ENCODE measurements at places on chromosomes 3 and 15. TPM values are rescaled to one million over a fixed set of nuclear protein-coding genes. Genes with fewer than 3 reads are reported as not detected.

Gene SGO1
- 3.8 TPM for total RNA-seq

DNA sequence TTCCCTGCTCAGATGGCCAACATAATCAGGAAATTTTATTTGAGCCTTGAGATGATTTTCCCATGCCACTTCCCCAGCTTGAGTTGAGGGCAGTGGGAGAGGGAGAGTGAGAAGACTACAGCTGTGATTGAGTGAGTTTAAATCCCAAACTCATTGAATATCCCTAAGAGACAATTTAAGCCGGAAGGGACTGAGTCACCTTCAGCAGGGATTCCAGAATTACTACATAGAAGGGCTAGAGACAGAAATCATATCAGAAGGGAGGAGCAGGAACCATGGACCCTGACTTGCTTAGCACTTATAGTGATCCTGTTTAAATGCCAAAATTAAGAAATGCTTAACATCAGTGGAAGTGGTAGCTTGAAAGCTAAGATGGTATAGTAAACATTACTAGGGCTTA, 312.2 kb upstream of the SLCO3A1 start:
- no peak for DNase-seq

DNA sequence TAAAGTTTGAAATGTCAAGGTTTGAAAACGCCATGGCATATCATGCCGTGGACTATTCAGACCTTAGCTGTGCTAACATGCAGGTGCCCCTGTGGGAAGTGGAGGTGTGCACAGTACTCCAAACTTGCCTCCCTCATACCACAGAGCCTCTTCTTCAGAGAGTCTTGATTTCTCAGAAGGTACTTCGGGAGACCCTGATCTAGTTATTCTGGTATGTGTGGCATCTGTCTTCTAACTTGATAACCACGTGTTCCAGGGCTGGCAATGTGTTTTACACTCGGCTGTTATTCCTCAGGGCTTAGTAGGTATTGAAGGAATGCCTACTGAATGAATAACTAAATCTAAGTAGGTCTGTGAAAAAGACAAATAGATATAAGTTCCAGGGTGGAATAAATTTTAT, 309.9 kb downstream of the CLSTN2 start:
- no peak for DNase-seq

GRCh38 chr15:53910236-53910849, 67.9 kb upstream of the UNC13C start:
- peak; percentile 20 for DNase-seq

DNA sequence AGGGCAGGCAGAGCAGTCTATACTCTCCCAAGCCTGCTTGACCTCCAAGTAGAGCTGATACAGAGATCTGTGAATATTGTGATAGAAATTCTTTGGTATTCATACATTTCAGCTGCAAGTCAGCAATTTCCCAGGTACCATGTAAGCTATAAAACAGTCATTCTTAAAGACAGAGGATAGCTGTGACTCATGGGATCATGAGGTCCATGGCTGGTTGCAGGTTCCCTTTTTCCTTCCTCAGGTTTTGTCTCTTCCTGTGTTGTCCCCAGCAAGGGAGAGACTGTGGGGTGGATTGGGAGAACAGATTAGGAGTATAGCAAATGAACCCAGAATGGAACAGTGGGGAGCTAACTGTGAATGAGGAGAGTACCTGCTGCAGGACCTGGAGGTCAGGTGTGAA, 5.4 kb upstream of the P4HTM start:
- no peak for DNase-seq

DNA sequence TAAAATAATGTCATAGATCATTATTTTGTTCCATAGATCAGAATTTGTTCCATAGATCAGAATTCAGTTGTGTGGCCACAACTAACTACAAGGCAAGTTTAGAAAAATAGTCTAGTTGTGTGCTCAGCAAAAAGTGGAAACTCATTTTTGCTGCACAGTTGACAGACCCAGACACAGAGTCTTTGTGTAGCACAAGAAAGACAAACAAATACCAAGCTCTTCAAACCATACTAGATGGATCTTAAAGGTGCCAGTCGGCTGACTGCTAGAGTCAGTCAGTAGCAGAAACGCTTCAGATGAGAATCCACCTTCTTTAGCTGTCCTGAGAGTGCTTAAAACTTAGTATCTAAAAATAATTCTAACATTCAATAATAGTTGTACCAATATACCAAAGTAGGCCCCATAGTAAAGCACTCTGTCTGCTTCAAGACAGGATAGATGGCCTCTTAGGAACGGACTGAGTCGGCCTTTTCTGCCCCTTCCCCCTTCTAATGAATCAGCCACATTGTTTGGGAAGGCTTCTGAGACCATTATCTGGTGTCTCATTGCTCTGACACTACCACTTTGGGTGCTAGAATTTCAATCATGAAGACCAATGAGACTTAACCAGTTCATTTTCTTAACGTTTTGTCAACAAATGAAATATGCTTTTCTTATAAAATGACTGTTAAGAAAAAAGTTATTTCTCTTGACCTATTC, 27.7 kb upstream of the SLC4A7 start:
- no peak for DNase-seq

DNA sequence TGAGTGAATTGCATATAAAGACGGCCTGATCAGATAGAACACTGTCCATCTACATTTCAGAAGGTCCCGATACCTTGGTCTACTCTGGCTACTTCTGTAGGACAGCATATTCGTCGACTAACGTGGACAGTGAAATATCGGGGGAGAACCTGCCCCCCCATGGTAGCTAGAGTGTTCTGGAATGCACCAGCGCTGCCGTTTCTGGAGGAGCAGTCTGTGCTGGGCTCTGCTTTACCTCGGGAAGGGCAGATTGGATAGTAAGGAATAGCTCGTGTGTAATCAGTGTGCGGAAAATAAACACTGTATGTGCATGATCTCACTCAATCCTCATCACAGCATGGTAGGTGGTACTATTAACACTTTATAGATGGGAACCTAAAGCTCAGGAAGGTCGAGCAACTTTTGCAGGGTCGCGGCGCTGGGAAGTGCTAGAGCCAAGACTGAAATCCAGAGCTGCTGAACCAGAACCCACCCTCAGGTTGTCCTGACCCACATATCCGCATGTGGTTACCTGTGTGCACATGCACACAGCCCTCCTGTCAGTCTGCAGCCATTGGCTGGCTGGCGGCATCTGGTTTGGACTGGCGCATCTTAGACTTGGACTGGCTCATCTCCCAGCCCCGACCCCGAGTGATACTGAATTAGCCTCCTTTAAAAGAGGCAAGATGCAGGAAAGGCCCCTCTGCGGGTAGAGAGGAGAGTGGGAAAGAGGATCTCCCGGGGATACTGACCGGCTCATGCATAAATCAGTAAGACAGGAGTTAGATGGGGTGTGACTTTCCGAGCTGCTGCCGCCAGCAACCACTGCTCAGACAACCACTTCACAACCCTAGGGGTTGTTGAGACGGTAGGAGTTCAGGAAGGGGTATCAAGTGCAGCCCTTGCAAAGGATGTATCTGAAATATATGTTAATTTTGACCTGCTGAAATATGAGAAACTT, 155.0 kb upstream of the BHLHE40 start:
- no peak for DNase-seq

DNA sequence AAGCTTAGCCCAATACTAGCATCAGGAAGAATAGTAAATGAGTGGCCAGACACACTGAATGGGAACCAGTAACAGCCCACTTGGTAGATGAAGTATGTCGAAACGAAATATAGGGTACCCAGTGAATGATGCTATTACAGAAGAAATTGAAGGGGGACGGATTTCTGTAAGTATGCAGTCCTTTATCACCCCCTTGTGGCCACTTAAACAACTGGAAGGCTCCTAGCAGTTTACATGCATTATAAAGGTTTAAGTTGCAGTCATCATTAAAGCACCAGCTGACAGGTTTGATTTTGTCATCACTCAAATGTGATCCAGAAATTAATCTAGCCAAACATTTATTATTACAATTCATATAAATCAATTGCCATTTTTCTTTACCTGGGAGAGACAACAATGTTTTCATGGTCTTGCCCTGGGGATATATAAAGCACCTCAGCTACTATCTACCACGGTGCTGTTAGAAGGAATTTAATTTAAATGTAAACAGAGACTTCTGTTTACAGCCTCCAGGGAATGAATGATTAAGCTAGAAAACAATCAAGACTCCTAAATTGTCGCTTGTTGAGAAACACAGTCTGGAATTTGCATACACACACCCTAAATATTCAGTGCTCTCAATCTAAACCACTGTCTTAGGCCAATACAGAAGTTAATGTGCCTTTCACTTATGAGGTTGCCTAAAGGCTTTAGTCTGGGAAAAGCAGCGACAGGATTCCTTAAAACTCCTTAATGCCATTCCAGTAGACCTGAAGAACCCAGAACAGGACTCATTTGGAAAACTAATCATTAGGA, 7.8 kb downstream of the EIF1B start:
- DNase-seq = peak; percentile 82

DNA sequence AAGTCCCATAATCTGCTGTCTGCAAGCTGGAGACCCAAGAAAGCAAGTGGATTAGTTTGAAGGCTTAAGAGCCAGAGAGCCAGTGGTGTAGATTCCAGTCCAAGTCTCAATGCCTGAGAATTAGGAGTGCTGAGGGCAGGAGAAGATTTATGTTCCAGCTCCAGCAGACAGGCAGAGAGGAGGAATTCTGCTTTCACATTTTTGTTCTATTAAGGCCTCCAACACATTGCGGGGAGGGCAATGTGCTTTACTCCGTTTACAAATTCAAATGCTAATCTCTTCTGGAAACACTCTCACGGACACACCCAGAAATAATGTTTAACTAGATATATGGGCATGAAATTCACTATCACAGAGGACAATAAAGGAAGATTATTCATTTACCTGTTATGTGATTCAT, 54.0 kb downstream of the DPH6 start:
- DNase-seq = no peak

GRCh38 chr15:79990280-79990996, 19.4 kb upstream of the BCL2A1 start:
- no peak for DNase-seq
